Bone marrow (tissue), 2 donors: ENCODE measurements at places on chromosomes 1 and 21.

- peak; percentile 91 for DNase-seq
These were observed 5.2 kb downstream of the NPPA start for GRCh38 chr1:11842154-11843041.

DNA sequence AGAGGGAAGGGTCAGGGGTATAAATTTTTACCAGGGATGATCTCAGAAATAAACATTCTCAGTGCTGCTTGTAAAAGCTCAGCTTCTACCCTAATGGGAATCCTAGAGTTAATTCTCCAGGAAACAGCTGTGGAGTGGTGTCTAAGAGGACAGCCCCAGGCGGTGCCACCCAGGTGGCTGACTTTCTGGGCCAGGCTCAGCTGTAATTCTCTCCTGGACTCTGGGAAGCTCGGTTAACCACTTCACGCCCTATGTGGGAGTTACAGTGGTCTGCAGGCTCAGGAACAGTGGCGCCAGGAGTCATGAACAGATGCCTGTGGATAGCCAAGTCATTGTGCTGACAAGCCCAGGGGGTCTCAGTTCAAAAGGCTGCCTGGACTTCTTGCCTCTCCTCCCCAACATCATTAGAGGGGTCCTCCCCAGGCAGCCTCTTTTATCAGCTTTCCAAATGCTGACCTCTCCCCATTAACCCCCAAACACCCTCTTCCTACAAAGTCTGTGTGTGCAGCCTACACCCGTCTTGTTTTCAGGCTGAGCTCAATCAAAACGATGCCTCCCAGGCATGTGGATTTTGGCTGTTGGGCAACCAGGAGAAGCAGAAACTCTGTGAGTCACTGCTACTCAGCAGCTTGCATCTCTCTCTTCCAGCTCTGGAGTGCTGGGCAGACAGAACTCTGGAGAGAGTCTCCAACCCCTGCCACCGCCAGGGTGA is 1.2 kb downstream of the HHIPL2 start:
- DNase-seq, result no peak

- no peak for DNase-seq
These were observed 11.1 kb downstream of the ADGRL2 start for GRCh38 chr1:81811757-81812371.

DNA sequence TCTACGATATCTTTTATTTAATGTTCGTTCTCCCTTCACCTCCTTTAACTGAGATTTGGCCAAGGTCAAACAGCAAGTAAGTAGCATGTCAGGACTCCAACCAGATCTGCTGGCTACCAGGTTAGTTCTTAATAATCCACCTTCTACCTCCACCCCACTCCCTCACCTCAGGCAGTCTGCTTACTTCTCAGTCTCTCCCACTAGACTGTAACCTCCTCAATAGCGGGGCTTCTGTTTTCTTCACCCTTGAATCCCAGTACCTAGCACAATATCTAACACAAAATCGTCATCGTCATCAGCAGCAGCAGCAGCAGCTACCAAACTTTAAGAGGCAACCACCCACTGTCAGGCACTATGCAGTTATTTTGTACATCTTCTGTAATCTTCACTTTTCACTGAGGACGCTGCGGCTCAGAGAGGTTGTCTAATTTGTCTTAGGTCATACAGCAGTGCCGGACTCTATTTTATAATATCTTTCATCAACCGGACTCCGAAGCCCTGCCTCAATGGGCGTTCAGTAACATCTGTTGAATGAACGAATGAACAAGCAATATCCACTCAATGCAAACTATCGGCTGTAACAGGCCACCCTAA is 859 bp upstream of the MAGI3 start:
- DNase-seq, result no peak

GRCh38 chr1:98344731-98345130 is 316.8 kb upstream of the SNX7 start:
- no peak for DNase-seq

GRCh38 chr1:35557118-35557610 is at the start of gene KIAA0319L:
Gene KIAA0319L, minus strand, starts transcription at chr1:35557403. Its CDS starts 2,912 bp downstream, at chr1:35554491.
- DNase-seq, result peak; percentile 76

GRCh38 chr1:208122612-208123358 is 121.4 kb downstream of the PLXNA2 start:
- DNase-seq, result no peak

DNA sequence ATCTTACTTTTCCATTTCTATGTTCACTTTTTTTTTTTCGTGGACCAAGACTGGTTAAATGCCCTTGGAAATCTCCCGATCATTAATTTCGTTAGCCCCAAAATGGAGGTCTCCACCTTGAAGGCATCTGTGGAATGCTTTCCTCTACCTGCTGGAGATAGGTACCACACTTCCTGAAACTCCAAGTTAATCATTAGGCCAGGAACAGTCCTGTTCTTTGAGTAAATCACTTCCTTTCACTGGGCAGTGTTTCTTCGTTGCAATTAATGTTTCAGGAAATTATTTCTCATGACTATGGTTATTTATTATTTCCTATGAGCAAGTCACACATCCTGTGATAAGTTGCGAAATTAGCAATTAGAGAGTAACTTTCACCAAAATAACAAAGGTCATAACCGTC is 225.2 kb upstream of the LYPLAL1 start:
- no peak for DNase-seq
